Stimulated activated CD8-positive, alpha-beta memory T cell treated with anti-CD3 and anti-CD28 coated beads, Interleukin-4, amount 100 ng/mL, for 4 hours (primary cell): ENCODE measurements at places on chromosomes 12 and 14.

GRCh38 chr12:81615026-81615588 lies 144.0 kb downstream of the PPFIA2 start:
- no peak for DNase-seq

DNA sequence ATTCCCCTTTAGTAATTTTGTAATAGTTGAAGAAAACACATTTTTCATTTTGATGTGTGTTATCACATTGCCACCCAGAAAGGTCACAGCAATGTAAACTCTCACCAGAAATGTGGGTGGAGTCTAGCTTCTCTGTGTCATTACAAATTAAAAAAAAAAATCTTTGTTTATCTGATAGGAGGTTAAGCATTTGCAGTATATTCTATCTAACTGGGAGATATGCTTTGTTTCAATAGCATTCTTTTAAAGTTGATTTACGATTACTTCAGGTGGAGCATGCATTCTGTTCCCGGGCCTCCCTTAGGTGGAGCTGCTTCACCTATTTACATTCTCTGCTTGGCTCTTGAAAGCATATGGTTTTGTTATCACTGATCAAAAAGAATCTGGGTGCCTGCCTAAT lies 7.8 kb downstream of the ADIPOR2 start:
- no peak for DNase-seq

GRCh38 chr12:87196321-87196720 lies 832.9 kb downstream of the C12orf50 start:
- no peak for DNase-seq

DNA sequence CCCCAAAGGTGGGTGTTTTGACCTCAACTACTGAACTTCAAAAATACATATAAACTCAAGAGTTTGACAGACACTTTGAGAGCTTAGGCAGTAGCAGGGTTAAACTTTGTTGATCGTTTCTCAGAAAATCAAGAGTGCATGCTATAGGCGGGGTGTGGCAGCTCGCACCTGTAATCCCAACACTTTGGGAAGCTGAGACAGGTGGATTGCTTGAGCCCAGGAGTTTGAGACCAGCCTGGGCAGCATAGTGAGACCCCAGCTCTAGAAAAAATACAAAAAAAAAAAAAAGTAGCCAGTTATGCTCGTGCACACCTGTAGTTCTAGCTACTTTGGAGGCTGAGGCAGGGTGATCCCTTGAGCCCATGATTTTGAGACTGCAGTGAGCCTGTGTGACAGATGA lies 12.3 kb downstream of the NANOG start:
- DNase-seq = no peak

GRCh38 chr12:88566430-88566829 lies 13.8 kb downstream of the KITLG start:
- no peak for DNase-seq

GRCh38 chr12:52323416-52324152 lies 2.4 kb upstream of the KRT83 start:
- no peak for DNase-seq

DNA sequence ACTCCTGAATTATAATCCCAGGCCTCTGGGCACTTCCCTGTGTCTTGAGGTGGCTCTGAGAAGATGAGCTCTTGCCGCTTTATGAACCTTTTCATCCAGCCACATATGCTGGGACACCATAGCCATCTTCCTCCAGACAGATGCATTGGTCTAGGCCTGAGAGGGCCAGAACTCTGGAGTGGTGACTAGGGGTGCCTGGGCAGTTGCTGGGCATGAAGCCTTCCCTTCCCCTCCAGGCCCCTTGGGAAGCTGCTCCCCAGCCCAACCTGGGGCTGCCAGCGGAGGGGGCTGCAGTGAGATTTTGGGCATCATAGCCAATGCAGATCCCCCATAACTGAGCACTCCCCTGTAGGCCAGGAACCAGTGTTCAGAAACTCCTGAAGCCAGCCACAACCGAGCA lies 135.2 kb downstream of the GCH1 start:
- no peak for DNase-seq

GRCh38 chr12:93429448-93429847 lies 12.3 kb downstream of the UBE2N start:
- no peak for DNase-seq

GRCh38 chr14:94473666-94474410 lies 2.2 kb downstream of the SERPINA9 start:
- DNase-seq = no peak

- no peak for DNase-seq
Measured at GRCh38 chr14:95577870-95578269, 43.0 kb downstream of the GLRX5 start.

GRCh38 chr12:115423546-115423987 lies 739.6 kb upstream of the TBX3 start:
- no peak for DNase-seq

DNA sequence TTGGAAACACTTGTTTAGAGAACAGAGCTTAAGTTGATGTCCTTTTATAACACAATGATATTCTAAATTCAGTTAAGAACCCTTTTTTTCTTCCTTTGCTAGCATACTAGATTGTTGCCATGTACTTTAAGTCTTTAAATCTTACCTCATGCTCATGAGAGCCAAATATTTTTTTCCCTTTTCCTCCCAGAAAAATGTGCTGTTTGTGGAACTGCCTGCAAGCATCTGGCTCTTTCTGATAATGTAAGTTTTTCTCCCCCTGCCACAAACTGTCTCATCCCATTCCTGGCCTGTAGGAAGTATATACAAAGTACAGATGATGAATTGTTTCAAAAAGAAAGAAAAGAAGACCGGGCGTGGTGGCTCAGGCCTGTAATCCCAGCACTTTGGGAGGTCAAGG lies 5.3 kb downstream of the RNF212B start:
- no peak for DNase-seq

GRCh38 chr12:68890701-68891113 lies 42.3 kb downstream of the CPM start:
- DNase-seq = no peak

DNA sequence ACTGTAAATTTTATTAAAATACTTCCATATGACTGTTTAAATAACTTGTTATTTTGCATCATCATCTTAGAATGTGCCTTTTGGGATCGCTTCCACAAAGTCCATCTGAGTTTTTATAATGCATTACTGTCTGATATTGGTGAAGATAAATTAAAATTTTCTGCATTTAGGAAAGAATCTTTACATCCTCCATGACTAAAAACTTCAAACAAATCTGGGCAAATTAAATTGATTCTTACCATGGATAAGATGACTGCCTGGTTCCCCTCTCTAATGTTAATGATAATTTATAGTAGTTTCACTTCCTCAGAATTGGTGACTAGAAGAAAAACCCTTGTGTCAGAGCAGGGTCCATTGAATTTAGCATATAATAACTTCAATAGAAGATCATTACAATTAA lies 94.7 kb upstream of the SLC38A4 start:
- no peak for DNase-seq

GRCh38 chr12:123149501-123150274 lies 1.2 kb downstream of the PITPNM2 start:
- no peak for DNase-seq

GRCh38 chr12:76318773-76319594 lies 29.2 kb downstream of the BBS10 start:
- DNase-seq = no peak

DNA sequence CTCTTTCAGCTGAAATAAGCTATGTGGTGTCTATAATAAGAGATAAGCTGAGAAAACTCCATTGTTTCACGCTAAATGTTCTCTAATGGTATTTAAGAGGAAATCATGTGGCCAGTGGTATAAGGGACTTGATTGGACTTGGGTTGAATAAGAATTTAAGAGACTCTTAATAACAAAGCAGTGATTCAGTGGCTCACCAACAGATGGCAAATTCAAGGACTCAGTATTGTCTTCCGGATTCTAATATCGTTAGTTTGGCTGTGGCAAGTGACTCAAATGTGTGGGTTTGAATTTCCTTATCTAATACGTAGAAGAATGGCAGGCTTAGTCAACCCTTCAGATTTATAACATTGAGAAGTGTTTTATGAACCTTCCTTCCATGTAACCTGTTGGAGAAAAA lies 49.1 kb upstream of the KCNH3 start:
- DNase-seq = no peak

DNA sequence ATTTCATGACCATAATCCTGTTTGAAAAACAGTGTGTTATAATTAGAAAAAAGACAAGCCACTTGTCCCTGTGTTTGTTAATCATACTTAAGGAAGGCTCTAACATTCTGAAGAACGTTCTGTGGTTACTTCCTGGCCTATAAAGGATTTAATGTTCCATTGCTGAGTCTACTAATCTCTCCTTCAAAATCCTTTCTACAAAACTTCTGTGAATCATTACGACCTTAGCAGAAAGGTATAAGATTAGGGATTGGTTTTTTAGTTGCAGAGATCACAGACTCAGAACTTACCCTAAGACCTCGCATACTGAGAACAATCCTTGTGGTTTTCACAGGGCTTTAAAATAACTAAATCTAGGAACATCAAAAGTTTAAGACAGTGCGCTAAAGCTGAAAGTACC lies 48.3 kb downstream of the TMCC3 start:
- no peak for DNase-seq

DNA sequence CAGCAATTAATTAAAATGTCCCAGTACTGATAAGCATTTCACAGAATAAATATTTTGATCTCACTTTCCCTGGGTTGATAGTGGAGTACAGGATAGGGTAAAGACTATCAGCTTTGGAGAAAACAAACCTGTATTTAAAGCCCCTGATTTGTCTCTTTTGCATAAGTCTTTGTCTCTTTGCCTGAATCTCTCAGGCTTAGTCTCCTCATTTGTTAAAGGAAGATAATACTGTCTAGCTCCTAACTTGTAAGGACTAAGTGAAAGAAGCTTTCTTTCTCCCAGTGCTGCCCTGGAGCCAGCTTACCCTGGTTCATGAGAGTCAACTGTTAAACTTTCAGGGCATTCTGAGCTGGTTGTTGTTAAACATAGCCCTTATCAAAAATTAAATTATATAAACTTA lies 5.5 kb upstream of the NR1H4 start:
- no peak for DNase-seq
